ENCODE measurements at places on chromosomes 4 and X.

GRCh38 chrX:44011506-44011905 is 38.3 kb upstream of the NDP start:
- no peak for DNase-seq

GRCh38 chrX:21721195-21721594 is 36.7 kb downstream of the SMPX start:
- no peak for DNase-seq

GRCh38 chr4:108168671-108169523 is at the start of gene LEF1:
Gene LEF1 (minus strand): TSS chr4:108168932. CDS start chr4:108167767, 1,165 bp downstream.
- DNase-seq = no peak

- DNase-seq = no peak
These were observed 626.7 kb upstream of the BOD1L1 start for GRCh38 chr4:14254252-14254651.

DNA sequence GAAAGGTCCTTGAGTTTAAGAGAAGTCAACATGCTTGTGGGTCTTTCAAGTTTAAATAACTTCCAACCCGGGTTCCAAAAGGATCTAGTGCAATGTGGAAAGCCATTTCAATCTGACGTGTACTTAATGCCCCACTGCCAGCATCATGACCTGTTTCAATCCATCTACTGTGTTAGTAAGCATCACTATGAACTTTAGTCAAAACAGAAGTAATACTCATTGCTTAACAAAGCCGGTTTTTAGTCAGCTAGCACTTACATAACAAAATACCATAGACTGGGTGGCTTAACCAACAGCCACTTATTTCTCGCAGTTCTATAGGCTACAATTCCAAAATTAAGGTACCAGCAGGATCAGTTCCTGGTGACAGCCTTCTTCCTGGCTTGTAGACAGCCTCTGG is 677.5 kb downstream of the DMD start:
- no peak for DNase-seq

- DNase-seq = no peak
These were observed 176.9 kb downstream of the ZIC3 start for GRCh38 chrX:137742846-137743245.

- no peak for DNase-seq
These were observed 90.0 kb upstream of the AFAP1 start for GRCh38 chr4:8029689-8030088.

DNA sequence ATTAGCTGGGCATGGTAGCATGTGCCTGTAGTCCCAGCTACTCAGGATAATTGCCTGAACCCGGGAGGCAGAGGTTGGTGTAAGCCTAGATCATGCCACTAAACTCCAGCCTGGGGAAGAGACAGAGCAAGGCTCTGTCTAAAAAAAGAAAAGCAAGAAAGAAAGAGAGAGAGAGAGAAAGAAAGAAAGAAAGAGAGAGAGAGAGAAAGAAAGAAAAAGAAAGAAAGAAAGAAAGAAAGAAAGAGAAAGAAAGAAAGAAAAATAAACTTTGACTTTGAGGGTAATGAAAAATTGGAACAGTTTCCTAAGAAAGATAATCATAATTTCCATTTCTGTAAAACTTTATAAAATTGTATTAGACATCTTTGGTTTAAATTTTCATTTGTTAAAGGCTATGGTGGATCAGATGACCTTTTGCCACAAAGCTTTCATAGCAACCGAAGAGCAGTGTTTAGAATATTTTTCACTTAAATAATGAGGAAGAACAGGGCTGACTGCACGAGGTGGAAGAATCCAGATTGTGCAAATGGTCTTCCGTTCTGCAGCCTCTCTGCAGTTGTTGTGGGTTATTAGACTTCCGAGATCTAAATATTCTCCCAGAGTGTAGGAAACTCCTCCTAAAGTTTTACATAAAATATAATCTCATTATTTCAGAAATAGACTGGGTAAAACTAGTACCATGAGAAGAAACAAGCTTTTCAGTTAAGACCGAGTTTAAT is 55.9 kb downstream of the RBM47 start:
- no peak for DNase-seq

- no peak for DNase-seq
These were observed 176.8 kb upstream of the GLRA2 start for GRCh38 chrX:14352511-14352910.

- no peak for DNase-seq
These were observed 143.5 kb downstream of the TSPAN5 start for GRCh38 chr4:98514741-98515469.

DNA sequence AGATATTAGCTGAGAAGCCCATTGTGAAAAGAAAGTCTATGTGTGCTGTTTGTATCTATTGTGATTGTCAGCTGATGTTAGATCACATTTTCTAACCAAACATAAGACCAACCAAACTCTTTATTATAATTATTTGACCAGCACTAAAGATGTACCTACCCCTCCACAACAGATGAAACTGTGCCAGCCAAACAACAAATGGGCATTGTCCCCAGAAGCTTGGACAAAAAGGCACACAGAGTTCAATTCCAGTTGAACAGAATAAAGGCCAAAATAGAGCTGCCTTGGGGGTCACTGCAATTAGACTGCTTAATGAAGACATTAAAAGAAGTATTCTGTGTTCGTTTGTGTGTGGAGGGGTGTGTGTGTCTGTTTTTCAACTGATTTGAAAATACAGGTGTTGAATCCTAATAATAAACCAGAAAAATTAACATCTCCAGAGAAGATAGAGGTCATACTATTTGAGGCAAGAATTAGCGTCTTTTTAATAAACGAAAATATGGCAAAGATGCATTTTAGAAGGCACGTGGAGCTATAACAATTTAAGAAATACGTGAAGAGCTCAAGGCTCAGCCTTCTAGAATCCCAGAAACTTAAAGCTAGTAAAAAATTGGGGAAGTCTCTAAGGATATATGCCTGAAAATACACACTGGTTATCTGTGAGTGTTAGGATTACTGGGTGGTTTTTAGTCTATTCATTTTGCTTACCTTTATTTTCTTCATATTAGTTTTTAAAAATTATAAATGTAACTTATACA is 2.2 kb downstream of the SPP1 start:
- no peak for DNase-seq

DNA sequence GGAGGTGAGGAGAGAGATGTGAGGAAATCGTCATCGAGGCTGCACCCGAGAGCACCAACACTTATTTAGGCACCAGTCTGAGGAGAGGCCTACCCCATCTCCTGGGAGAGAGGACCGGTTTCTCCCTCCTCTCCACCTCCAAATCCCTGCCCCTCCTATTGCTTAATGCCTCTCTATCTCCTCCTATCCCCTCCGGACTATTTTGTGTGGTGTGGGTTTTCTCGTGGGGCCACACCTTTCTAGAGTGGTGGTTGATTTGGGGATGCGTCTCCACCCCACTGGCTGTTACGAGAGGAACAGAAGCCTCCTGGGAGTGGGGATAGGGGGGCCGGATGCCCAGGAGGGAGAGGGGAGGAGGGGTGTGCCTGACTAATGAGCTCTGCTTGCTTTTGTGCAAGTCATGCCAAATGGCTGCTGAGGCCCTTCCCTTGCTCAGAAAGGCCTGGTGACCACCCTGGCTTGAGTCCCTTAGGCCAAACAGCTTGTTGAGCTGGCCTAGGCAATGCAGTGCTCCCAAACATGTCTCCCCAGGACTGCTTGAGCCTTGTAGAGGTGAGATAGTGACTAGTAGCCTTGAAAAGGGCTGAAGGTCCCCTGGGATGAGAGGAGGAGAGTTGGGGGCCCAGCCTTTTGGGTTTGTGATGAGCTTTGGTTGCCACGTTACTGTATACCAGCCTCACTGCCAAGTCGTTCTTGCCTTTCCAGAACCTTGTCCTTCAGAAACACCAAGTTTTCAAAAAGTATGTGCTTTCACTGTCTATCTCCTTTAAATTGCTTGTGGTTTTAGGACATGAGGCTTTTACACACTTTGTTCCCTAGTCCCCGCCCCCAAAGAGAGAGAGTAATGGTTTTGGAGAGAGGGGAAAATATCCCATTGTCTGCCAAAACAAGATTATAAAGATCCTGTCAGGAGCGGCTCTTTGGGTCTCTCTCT is 1.2 kb downstream of the MSN start:
- peak; percentile 67 for DNase-seq

GRCh38 chr4:20412072-20412471 is 160.4 kb downstream of the SLIT2 start:
- DNase-seq = no peak

DNA sequence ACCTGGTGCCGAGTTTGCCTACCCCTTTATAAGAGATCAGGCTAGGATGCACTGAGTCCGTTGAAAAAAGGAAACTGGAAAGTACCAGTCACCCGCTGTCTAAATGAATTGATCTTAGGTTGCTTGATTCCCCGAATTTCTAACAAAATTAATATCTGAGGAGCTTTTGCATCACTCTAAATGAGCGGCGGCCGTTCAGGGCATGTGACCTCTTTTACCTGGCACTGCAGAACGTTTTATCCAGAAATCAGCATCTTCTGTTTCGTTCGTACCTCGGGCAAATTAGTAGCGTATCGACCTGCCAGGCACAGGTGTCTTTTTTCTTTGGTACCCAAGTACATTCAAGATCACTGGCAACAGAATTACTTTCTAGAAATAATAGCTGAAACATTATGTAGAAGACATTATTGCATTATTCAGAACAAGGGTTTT is 876 bp downstream of the KLHL2 start:
- DNase-seq = no peak

- no peak for DNase-seq
These were observed 46.4 kb upstream of the GPM6B start for GRCh38 chrX:13863324-13863723.

- no peak for DNase-seq
These were observed 116.6 kb downstream of the PAPSS1 start for GRCh38 chr4:107603430-107603829.

GRCh38 chr4:152458801-152459302 is 77.0 kb downstream of the FBXW7 start:
- DNase-seq = no peak

- no peak for DNase-seq
These were observed 29.4 kb upstream of the NDP start for GRCh38 chrX:44002567-44002966.

- no peak for DNase-seq
These were observed 53.2 kb upstream of the CDKN2AIP start for GRCh38 chr4:183391204-183391603.

DNA sequence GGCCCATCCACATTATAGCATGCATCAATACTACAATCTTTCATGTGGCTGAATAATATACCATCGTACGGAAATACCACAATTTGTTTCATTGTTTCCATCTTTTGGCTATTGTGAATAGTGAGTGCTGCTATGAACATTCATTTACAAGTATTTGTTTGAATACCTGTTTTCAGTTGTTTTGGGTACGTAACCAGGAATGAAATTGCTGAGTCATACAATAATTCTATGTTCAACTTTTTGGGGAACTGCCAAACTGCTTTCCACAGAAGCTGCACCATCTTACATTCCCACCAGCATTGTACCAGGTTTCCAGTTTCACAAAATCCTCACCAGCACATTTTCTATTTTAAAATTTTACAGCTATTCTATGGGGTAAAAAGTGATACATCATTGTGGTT is 28.5 kb upstream of the MANBA start:
- DNase-seq = no peak

- no peak for DNase-seq
These were observed 149.7 kb upstream of the ANKRD50 start for GRCh38 chr4:124862261-124862660.

DNA sequence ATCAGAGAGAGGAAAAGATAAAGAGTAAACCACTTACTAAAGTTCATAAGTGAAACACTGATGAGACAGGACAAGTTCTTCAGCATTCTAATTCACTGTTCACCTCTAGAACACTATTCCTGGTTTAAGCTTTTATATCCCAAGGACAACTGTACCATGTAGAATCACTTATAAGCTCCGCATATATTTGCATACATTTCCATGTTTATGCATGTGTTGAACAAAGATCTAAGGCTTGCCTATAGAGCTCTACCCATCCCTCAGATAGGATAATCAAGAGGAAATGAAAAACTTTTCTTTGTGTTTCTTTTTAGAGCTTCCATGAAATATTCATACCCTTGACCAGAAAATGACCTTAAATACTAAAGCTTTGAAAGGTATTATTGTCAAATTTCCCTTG is 156.9 kb upstream of the BMP3 start:
- no peak for DNase-seq

DNA sequence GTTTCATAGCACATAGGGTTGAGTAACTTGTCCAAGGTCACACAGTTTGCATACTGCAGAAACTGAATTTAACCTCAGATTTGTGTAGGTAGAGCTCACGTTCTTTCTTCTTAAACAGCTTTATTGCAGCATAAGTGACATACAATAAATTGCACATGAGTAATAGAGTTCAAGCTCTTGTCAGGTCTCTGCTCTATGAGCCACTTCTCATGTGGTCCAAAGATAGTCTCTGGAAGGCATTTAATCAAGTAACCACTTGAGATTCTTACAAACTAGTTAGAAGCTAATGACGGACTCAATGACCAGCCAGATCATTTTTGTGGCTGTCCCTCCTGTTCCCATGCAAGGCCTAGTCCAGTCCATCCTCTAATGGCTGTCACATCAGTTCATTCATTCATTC is 68.9 kb downstream of the MAOB start:
- DNase-seq = no peak

DNA sequence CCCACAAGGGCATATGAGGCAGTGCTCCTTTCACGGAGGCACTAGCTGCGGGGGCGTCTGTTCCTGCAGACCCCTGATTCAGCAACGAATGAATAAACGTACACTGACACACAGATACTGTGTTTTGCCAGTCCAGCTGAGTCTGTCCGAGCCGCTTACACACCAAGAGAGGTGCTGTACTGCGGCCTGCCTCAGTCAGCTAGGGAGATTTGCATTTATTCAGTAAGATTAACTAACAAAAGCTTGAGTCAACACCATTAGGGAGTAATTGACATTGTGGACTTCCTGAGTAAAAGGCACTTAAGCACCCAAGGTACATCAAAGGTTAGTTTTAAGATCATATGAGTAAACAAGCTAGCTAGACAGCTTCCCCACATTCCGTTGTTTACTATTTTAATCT is 31.0 kb upstream of the BEX4 start:
- no peak for DNase-seq

- no peak for DNase-seq
These were observed 218.5 kb downstream of the GBA3 start for GRCh38 chr4:22911285-22911684.

Data from natural killer cell treated with Interleukin-12 subunit alpha and Interleukin-12 subunit beta and Interleukin-15 and Interleukin-18, amount 100 ng/mL, for 72 hours (primary cell).